Astrocyte (in vitro differentiated cells and primary cell): ENCODE measurements at places on chromosomes 16 and 17.

DNA sequence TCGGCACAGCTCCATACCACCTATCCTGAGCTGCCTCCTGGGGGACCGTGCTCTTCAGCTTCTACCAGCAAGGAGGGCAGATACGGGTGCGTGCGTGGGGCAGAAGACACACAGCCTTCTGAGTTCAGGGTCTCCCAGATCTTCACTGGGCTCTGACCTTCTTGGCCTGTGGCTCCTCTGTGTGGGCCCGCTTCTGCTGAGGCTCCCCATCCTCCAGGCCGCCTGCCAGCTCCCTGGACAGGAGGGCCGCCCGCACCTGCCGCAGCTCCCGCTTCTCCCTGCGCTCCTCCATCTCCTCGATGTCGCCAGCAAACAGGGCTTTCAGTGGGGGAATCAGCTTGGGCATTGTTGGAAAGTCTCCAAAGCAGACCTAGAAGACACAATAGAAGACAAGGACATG is 25.2 kb downstream of the ELAC2 start:
- no peak for DNase-seq

- DNase-seq: no peak
These were observed 88.4 kb downstream of the CDH13 start for GRCh38 chr16:82715160-82715559.

GRCh38 chr16:29784157-29784556 is 6.1 kb downstream of the ZG16 start:
- DNase-seq: no peak

DNA sequence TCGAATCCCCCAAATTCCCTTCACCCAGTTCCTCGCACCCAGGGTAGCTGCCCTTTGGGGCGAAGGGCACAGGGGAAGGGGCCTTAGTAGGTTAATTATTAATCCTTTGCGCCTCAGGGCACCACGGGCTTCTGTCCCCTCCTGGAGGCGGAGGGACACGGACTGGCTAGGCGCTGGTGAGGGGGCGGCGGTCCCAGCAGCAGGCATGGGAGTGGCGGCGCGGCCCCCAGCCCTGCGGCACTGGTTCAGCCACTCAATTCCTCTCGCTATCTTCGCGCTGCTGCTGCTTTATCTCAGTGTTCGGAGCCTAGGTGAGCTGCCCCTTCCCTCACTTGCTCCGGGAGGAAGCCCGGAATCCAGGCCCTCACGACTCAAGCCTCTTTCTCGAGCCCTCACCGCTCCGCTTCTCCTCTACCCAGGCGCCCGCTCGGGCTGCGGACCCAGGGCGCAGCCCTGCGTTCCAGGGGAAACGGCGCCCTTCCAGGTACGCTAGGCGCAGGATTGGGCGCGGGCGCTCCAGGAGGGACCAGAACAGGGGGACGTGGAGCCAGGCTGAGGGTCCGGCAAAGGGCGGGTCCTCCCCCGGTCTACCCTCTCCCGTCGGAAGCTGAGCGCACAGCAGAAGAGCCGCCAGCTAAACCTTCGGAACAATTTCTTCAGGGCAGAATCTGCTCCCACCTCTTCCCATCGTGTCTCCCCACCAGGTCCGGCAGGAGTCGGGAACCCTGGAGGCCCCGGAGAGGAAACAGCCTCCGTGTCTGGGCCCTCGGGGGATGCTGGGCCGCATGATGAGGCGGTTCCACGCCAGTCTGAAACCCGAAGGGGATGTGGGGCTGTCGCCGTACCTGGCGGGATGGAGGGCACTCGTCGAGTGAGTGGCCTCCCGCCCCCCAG is at the start of gene GLTPD2:
Gene GLTPD2 (plus strand): TSS at position 158 of the 894 bp plus-strand sequence. CDS start 48 bp downstream, at position 206.
- no peak for DNase-seq

- DNase-seq: no peak
These were observed 17.7 kb downstream of the BCL7C start for GRCh38 chr16:30875871-30876801.
